ENCODE measurements at places on chromosomes 1 and 21.

- DNase-seq, result no peak
Observed at GRCh38 chr1:217029281-217030157, 306.3 kb upstream of the ESRRG start.

DNA sequence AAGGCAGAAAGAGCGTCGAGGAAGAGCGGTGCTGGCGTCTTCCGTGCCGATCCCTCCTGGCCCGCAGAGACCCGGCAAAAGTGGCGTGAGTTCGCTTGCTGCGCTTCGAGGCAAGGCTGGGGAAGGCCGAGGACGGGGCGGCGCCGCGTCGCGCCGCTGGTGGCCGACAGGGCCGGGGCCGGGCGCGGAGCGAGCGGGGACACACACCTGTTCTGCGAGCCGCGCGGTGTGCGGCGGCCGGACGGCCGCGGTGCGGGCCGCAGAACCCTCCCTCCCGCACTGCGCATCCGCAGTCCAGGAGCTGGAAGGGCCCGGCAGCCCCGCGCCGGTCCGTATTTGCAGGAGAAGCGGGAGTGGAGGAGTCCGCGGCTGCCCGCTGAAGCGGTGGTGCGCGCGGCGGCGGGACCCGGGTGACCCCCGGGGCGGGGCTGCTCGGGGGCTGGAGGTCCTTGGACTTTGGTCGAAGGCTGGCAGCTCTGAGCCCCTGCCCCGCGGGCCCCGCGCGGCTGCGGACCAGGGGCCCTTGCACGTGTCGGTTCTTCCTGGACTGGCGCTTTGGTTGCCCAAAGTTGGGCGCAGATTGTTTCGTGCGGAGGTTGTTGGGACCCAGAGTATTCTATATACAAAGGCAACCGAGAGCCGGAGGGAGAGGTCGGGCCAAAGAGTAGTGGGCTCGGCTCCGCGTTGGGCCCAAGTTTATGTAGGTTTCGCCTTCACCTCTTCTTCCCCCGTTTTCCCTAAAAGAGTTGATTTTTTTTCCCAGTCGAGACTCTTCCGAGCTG lies 2.6 kb downstream of the RNF220 start:
- no peak for DNase-seq

GRCh38 chr1:63569640-63570316 lies 23.4 kb upstream of the PGM1 start:
- no peak for DNase-seq

DNA sequence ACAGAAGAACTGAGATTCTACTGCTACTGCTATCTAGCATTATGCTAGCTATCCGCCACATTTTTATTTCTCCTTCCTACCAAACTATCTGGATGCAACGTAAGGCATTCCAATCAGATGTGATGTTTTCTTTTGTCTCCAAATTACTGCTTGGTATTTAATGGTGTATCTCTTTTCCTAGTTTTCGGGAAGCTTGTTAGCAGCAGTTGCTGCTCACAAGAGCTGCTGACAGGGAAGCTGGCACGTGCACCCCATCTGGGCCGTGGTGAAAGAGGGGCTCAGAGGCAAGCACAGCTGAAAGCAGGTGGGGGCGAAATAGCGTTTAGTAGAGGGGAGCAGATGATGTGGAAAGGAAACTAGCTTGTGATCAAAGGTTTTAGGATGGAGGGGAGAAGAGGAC lies 57.3 kb downstream of the JAK1 start:
- peak; percentile 21 for DNase-seq

DNA sequence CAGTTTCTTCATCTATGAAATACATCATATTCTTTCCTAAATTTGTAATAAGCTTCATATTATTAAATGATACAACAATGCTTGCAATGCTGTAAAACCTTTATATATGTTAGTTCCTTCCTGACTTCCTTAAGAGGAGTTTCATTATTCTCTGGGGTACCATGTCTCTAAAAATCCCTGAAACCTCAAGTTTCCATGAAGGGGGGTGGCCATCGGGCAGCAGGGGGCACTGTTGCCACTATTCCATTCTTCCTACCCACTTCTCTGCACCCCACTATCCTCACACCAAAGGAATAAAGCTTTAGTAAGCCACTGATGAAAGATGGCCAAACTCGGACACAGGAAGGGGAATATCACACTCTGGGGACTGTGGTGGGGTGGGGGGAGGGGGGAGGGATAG lies 9.0 kb upstream of the DMRTB1 start:
- DNase-seq, result no peak

DNA sequence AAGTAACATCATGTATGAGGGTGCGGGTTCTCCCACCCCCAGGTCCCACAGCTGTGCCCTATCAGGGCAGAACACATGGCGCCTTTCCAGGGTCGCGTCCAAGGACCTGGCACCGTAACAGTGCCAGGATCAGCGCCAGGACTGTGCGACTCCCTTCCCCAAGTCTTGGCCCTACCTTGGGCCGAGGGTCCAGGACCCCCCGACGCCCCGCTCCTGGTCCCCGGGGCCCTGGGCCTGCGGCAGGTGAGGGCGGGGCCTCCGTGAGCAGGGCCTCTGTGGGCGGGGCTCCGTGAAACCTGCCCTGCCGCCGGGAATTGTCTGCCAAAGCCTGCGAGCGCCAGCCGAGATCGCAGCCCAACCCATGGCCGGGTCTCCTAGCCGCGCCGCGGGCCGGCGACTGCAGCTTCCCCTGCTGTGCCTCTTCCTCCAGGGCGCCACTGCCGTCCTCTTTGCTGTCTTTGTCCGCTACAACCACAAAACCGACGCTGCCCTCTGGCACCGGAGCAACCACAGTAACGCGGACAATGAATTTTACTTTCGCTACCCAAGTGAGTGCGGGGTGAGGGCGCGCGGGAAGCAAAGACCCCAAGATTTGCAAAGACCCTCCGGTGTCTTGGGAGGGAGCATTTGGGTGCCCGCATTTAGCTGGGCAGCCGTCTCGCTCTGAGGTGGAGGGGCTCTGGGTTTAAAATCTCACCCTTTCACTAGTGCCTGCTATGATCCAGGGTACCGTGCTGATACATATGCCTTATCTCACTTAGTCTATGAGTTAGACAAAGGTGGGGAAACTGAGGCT lies at the start of gene RHBG:
Gene RHBG, plus strand, starts transcription at position 323 of the 796 bp plus-strand sequence. Its CDS starts 39 bp downstream, at position 362.
- no peak for DNase-seq

GRCh38 chr21:28548291-28548690 lies 444.4 kb downstream of the LTN1 start:
- no peak for DNase-seq

DNA sequence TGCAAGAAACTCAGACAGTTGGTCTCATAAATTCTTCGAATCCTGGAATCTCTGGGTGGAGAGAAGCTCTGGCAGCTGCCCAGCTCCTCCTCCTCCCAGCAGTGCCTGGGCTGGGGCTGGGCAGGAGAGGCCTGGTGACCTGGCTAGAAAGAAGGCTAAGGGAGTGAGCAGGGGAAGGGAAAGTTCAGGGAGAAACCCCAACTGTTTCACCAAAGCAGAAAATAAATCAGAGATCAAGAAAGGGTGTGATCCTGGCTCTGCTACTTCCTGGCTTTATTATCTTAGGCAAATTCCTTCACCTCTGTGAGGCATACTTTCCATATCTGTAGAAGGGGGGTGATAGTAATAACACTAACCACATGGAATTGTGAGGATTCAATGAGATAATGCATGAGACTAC lies 8.8 kb upstream of the COL16A1 start:
- DNase-seq, result peak; percentile 74

- DNase-seq, result no peak
Observed at GRCh38 chr21:35586305-35586704, 474.0 kb downstream of the SETD4 start.

DNA sequence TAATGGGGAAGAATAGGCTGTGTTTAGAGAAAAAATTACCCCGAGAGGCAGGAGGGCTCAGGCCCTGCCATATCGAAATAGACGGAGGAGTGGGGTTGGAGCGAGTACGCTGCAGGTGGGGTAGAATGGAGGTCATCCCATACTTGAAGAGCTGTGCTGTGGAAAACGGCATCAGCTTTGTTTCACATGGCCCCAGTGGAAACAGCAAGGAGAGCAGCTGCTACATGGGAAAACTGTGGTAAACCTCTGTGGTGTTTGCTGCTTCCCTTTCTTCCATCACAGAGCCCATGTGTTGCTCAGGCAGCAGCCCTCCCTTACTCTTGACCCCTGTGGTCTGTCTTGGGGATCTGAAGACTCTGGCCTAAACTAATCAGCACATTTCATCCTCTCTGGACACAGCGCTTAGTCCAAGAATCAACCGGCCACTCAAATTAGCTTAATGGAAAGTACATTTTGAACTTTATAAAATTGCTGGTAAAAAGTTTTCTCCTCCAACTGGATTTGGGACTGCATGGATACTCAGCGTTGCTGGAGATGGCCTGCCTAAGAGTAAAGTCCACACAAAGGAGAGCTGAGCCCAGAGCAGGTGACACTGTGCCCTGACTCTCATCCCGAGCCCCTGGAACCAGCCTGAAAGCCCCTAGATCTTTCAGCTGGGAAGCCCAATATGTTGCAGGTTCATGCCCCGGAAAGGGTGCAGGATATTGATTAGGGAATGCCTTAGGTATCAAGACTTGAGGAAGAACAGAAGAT lies 127.1 kb upstream of the GADD45A start:
- DNase-seq, result no peak

DNA sequence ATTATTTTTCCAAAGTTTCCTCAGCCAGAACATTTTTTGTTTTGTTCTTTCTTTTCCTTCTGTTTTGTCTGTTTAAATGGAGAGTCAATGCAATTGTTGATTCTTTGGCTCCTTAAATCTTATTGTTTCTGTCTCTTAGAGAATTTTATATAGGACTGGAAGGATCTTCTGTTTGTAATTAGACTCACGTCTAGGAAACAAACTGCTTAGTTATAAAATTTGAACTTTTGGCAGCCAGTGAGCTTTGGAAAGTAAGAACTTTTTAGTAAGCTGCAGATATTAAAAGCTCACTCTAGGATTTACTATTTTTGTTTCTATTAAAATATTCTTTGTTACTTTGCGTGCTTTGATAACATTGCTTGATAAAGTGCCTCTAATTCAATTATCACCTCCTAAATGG lies 109.8 kb upstream of the HNRNPU start:
- no peak for DNase-seq

GRCh38 chr1:187638733-187639434 lies 810.1 kb downstream of the PLA2G4A start:
- no peak for DNase-seq

DNA sequence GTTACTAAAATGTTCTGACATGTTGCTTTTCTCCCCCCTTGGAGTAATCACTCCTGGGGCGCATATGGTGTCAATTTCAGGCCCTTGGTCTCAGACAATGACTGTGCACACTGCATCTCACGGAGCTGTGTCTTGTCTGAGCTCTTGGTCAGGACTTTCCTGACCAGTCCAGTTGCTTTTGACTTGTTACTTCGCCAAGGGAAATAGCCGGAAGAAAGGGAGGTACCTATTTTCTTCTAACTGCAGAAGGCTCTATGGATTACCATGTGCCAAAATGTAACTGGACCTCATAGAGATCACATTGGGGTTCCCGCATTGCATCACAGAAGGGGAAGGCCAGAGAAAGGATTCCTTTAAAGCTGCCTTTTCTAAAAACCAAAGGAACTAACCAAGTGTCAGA lies 68.6 kb downstream of the SPAG17 start:
- no peak for DNase-seq

- peak; percentile 61 for DNase-seq
Observed at GRCh38 chr1:108719656-108720435, 7.1 kb downstream of the FNDC7 start.

DNA sequence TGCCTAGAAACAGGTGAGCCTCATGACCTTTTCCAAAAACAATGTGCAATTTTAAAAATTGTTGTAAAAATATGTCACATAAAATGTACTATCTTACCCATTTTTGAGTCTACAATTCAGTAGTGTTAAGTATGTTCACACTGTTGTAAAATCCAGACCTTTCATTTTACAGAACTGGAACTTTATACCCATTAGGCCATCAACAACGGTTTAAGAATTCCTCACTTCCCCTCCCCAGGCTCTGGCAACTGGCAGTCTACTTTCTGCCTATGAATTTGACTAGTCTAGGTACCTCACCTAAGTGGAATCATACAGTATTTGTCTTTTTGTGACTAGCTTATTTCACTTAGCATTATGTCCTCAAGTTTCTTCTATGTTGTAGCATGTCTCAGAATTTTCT lies 8.6 kb downstream of the CTSE start:
- no peak for DNase-seq

DNA sequence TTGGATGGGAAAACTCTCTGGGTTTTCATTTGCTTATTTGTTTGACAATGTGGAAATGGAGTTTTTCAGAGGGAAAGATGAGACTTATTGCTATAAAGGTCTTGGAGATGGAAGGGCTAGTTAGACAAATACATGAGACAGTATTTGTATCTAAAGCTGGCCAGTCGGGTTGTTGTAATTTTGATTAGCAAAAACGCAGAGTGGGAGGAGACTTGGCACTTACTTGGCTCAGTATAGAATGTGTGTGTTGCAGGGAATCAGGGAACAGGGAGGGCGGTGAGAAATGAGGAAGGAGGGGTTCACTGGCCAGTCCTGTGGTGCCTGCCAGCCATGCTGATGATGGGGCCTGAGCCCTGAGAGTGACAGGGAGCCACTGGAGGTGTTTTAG lies 6.0 kb upstream of the FOXE3 start:
- DNase-seq, result no peak

DNA sequence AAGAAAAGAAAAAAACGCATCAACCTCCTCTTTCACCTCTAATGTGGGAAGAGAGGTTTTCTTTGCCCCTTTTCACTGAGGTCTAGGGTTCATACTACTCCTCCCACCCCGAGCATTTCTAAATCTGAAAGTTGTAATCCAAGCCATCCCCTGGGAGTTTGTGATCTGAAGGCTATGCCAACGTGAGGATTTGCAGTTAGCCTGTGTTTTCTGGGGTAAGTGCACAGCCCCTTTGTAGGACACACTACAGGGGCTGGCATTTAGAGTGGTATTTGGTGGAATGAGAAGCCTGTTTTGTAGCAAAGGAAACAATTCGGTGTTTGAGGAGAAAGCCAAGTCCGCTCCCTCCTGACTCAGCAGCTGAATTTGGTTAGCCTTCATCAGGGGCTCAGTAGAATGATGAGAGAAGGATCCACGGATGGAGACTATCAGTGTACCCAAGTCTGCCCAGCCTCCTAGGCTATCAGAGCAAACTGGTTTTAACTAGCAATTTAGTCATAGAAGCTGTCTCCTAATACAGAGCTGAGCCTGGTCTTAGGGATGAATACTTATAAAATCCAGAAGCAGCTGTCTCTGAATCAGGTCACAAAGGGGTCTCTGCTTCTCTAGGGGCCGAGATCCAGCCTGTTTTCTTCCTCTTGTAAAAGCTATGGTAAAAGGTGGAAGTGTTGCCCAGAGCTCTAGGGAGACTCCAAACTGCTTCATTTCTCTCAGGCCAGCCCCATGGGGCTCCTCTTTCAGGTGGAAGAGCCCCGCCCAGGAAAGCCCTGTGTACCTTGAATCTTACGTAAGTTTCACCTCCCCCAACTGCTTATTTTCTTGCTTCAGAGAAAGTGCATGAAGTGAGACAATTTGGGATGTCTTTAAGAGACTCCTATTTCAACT lies 2.1 kb downstream of the PCP4L1 start:
- no peak for DNase-seq

DNA sequence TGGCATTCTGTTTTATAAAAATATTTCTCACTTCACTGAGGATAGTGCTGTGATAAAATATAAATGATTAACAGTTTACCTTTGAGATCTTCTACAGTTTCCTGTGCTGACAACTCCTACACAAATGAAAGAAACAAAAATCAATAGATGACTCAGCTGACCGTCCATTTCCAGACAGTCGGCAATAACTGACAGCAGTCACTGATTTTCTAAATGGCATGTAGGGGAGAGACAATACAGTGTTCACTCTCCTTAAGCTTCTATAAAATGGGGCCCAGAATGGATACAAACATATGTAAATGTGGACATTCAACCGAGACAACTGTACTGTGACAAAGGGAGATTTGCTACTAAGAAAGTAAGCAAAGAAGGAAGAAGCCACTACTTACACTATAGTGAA lies 34.3 kb downstream of the PCNX2 start:
- no peak for DNase-seq

Measured in AG04449 (cell line).